ENCODE measurements at places on chromosomes 2 and 18. TPM values are rescaled to one million over a fixed set of nuclear protein-coding genes. Genes with fewer than 3 reads are reported as not detected.

Gene NEB
- total RNA-seq: 3.9 TPM

Gene GPBAR1
- total RNA-seq: 0.18 TPM

Gene ESPNL
- total RNA-seq: 0.09 TPM

Gene MROH2A
- total RNA-seq: not detected

DNA sequence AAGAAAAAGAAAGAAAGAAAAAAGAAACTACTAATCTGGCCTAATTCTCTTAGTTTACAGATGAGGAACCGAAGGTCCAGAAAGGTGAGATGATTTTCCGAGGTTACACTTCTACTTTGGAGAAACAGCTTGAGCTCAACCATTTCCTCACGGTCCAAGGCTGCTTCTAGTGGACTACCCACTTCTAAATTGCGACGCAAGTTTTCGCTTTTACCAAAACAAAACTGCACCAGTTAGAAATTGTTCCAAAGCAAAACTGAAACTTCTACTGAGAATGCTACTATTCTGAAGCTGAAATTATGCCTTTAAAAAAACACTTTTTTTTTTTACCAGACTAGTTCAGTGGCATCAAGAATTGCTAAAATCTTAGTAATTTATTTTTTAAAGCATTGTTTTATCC lies 101.6 kb downstream of the INO80D start:
- no peak for DNase-seq

GRCh38 chr2:54603796-54604195 lies 119.7 kb upstream of the EML6 start:
- DNase-seq: no peak

DNA sequence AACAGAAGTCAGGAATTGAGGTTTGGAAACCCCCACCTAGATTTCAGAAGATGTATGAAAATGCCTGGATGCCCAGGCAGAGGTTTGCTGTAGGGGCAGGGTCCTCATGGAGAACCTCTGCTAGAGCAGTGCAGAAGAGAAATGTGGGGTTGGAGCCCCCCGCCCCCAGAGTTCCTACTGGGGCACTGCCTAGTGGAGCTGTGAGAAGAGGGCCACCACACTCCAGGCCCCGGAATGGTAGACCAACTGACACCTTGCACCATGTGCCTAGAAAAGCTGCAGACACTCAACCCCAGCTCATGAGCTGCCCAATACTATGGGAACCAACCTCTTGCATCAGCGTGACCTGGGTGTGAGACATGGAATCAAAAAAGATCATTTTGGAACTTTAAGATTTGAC lies 967.0 kb upstream of the NRXN1 start:
- no peak for DNase-seq

- no peak for DNase-seq
These were observed 517.9 kb downstream of the PLCL1 start for GRCh38 chr2:198322275-198322674.

DNA sequence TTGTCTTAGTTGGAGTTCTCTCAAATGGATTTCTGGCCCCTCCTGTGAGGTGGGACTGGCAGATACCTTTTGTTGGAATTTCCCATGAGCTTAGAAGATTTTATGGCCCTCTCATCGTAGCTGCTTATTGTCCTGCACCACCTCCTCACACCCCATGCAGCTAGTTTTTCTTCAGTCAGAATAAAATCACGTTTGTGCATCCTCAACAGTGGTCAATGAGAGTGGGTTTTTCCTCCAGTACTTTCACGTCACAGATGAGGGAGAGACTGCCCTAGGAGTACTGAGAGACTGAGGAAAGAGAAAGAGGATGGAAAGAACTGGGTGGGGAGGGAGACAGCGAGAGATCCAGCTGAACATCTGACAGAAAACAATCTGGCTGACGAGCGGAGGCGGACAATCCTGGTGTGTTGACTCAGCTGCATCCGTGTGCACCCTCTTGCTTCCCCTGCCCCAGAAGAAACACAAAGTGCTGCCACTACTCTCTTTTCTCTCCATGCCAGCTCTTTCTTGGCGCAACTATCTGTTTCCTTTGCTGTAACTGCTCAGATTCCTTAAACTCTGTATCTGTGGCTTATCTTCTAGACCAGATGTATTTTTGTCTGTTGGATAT lies 7.4 kb downstream of the RAPGEF4 start:
- DNase-seq: no peak

DNA sequence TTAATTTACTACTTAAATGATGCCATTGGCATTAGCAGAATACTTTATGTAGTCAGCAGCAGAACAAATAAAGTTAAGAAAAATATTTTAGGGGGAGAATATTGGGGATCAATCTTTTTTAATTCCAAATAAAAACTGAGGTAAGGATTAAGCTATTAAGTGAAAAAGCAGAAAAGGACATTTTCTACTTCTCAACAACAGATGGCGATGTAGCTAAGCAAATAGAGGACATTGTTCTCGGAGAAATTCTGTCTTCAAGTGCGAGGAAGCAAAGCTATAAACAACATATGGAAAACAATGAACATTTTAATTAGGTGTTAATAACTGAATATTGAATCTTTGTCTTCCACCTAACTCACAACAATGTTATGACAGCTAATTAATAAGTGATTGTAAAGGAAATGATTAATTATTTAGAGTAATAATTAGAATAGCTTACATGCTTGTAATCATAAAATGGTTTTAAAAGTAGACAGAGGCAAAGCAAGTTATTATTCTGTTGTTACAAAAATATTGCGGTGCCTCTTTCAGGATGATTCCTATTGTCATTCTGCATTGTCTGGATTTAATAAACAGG lies 32.9 kb upstream of the CCDC93 start:
- DNase-seq: peak; percentile 38

DNA sequence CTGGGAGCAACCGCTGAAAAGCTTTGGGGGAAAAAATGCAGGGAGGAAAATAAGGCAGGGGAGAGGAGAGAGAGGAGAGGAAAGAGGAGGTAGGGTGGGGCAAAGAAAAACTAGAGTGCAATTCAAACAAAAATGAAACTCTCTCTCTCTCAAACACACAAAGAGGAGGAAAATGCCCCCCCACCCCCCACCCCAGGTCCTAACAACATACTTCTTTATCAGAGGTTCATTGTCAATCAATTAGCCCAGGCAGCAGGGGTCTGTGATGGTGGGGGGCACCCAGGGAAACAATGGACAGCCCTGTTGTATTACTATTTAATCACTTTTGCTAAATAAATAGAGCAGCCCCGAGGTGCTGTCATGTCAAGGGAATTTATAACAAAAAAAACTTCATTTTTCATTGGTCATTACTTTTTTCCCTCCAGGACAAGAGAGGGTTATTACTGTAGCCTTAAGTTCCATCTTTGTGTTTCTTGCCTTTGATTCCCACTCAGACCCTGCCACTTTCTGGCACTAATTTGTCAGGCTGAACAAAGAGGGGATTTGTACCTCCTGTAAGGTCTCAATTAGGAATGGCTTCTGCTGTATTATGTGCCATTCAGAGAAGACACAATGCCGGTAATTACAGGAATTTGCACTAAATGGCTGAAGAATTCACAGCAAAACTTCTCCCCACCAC lies 55.0 kb downstream of the PLEKHM3 start:
- DNase-seq: no peak

DNA sequence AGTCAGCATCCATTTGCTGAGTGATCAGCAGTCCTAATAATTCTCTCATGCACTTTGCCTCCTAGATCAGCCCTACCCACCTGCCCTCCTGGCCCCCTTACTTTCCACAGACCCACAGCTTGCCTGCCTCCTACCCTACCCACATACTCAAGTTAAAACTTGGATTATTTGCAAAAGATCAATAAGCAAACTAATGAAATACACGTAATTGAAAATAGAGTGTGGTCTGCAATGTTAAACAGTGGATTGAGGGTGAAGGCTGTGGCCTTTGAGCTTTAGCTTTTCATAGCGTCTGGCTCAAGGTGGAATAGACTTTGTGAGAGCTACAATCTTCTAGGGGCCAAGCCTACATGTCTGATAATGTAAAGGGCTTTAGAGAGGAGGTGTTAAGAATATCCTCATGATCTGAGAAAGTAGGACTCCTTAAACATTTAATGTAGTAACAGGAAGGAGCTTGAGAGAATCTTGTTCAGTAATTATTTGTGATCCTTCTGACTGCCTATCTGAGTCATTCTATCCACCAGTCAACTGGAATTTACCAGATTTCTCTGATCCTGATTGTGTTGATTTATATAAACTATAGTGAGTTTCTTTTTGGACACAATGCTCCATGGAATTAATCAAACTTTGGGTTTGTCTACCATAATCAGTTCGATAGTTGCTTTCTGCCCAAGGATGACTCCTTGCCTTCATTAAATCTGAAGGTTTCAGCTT lies 310.0 kb downstream of the HRH4 start:
- no peak for DNase-seq

- DNase-seq: no peak
These were observed 51.9 kb downstream of the PLA2R1 start for GRCh38 chr2:160010361-160011145.

All from cerebellum (tissue), 4 donors.